ENCODE measurements at places on chromosomes 5 and 9. TPM values are rescaled to one million over a fixed set of nuclear protein-coding genes. Genes with fewer than 3 reads are reported as not detected.

The CA9 gene
- 0.89 TPM for total RNA-seq

The TMOD1 gene
- total RNA-seq, result 0.97 TPM

The TEX48 gene
- total RNA-seq, result 0.68 TPM

The ZNF474 gene
- not detected for total RNA-seq

The YIPF5 gene
- total RNA-seq, result 34.2 TPM

The SOX30 gene
- total RNA-seq, result 0.11 TPM

The PLCXD3 gene
- total RNA-seq, result not detected

The DMRTA1 gene
- total RNA-seq, result not detected

The GCNT4 gene
- total RNA-seq, result 0.28 TPM

The PCDHGA7 gene
- total RNA-seq, result 0.16 TPM

The MYMK gene
- not detected for total RNA-seq

The HSD17B3 gene
- total RNA-seq, result not detected

The CAMK4 gene
- 71.8 TPM for total RNA-seq

The SPTLC1 gene
- 63.2 TPM for total RNA-seq

The ABO gene
- total RNA-seq, result 0.14 TPM

The NUTM2F gene
- total RNA-seq, result not detected

The TRPM3 gene
- not detected for total RNA-seq

The IL5 gene
- 113 TPM for total RNA-seq

The WNT8A gene
- total RNA-seq, result not detected

The C5orf52 gene
- not detected for total RNA-seq

The TRAPPC13 gene
- 17.0 TPM for total RNA-seq

The PRSS3 gene
- not detected for total RNA-seq

The CBY3 gene
- 0.51 TPM for total RNA-seq

The TMEM245 gene
- total RNA-seq, result 24.0 TPM

The NR2F1 gene
- total RNA-seq, result not detected

The PFN3 gene
- not detected for total RNA-seq

The QRFP gene
- not detected for total RNA-seq

The IFNK gene
- not detected for total RNA-seq

The PCBD2 gene
- total RNA-seq, result 14.1 TPM

The WWC1 gene
- total RNA-seq, result 0.09 TPM

The TXNDC8 gene
- not detected for total RNA-seq

The CDC20B gene
- 0.18 TPM for total RNA-seq

The ISOC1 gene
- total RNA-seq, result 26.6 TPM

The TRIP13 gene
- total RNA-seq, result 36.6 TPM

The CMYA5 gene
- total RNA-seq, result 0.11 TPM

The FAM151B gene
- 0.43 TPM for total RNA-seq

The NTNG2 gene
- total RNA-seq, result 3.8 TPM

The ACSL6 gene
- total RNA-seq, result 34.0 TPM

The ACOT12 gene
- total RNA-seq, result not detected

The PCDHA9 gene
- not detected for total RNA-seq

The GHR gene
- total RNA-seq, result not detected

The GLDC gene
- 1.0 TPM for total RNA-seq

The ACTBL2 gene
- total RNA-seq, result not detected

The CCDC192 gene
- total RNA-seq, result not detected

The PCDH1 gene
- total RNA-seq, result not detected

The PLEKHG4B gene
- total RNA-seq, result not detected

The SEMA6A gene
- not detected for total RNA-seq

The TLE1 gene
- total RNA-seq, result 0.41 TPM

The GRM6 gene
- not detected for total RNA-seq

The DNAJA1 gene
- 259 TPM for total RNA-seq

The TMC1 gene
- not detected for total RNA-seq

The ARSB gene
- total RNA-seq, result 19.6 TPM

The FOXD1 gene
- total RNA-seq, result 0.25 TPM
